ENCODE measurements at places on chromosomes 7 and 10.

- DNase-seq = no peak
Measured at GRCh38 chr10:95397747-95398146, 106.9 kb upstream of the PDLIM1 start.

- DNase-seq = no peak
Measured at GRCh38 chr7:112654322-112655216, 135.6 kb downstream of the TMEM168 start.

DNA sequence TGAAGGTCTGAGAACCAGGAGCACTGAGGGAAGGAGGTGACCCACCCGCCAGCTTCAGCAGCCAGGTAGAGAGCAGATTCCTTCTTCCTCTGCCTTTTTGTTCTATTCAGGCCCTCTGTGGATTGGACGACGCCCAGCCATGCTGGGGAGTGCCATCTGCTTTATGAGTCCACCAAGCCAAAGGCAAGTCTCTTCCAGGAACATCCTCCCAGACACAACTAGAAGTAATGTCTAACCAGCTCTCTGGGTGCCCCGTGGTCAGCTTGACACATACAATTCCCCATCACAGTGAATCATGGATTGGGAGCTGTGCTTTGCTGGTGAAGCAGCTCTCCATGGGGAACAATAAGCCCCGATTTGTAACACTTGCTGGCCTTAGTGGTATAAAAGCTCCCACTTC, 125.2 kb downstream of the CCDC3 start:
- no peak for DNase-seq

DNA sequence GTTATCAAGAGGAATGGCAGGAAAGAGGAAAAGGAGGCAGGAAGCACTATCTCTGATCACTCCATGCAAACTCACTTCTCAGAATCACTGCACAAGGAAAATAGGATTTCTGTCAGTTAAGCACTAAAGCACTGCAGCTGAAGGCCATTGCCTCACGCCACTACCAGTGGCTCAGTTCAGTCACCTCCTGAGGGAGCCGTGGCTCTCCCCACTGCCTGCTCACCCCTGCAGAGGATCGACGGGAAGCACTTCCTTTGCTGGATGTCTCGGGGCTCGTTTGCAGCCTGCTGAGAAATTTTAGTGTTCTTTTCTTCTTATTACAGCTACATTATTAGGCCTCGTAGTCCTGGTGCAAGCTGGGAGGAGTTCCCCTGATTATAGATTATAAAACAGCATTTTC, 90.1 kb upstream of the ADCY1 start:
- peak; percentile 88 for DNase-seq

DNA sequence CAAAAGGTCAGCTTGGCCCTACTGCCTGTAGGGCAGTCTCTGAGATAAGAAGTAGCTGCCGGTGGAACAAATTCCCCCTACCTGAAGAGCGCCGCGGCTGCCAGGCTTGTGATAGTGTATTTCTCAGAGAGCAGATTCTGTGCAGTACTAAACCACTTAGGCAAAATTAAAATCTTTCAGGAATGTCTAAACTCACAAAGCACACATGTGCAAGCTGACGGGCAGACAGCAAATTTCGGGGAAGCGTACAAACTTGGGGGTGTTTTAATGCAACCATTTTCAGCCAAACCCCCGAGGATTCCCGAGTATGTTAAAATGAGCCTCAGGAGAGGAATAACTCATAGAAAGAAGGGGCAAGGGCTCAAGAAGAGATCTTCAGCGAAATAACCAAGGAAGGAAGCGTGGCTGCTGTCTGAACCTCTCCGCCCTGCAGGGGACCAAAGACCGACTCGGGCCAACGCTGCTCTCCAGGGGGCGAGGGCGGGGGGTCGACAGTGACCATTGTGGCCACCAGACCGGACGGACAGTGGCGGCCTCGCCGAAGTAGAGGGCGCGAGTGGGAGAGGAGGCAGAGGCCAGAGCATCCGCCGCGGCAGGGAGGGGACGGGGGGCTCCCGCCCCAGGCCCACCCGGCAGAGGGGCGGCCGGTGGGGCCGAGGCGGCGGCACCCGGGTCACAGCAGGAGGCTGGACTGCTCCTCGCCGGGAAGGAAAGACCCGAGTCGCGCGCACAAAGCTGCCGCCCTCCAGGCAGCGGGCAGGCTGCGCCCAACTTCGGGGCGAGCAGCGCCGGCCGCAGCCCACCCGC, 819 bp downstream of the HYCC1 start:
- DNase-seq = peak; percentile 69

- DNase-seq = no peak
Measured at GRCh38 chr10:3963191-3963673, 178.2 kb upstream of the KLF6 start.

- DNase-seq = no peak
Measured at GRCh38 chr10:131954356-131954965, 27.3 kb downstream of the BNIP3 start.

- DNase-seq = no peak
Measured at GRCh38 chr7:75823198-75823910, 9.7 kb upstream of the CCL24 start.

DNA sequence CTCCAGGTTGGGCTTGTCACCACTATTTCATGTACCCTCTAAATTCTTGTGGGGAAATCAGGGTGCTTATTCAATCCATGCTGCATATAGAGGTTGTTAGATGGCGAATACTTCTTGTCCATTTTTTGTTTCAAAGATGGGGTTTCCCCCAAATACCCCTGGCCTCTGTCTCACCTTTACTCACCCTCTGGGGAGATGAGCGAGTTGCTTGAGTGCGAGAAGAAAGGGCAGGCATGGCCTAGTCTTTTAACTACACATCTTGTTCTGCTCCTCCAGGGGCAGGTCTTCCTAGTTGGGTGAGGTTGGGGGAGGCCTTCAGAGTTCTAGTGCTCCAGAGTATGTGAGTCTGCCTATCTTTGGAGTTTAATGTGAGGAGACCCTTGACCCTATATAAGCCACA, 46.2 kb downstream of the HHEX start:
- no peak for DNase-seq
